HT-29 (cell line): ENCODE measurements at places on chromosomes 2 and 18.

GRCh38 chr2:103265521-103265920 is 503.7 kb downstream of the TMEM182 start:
- no peak for DNase-seq

DNA sequence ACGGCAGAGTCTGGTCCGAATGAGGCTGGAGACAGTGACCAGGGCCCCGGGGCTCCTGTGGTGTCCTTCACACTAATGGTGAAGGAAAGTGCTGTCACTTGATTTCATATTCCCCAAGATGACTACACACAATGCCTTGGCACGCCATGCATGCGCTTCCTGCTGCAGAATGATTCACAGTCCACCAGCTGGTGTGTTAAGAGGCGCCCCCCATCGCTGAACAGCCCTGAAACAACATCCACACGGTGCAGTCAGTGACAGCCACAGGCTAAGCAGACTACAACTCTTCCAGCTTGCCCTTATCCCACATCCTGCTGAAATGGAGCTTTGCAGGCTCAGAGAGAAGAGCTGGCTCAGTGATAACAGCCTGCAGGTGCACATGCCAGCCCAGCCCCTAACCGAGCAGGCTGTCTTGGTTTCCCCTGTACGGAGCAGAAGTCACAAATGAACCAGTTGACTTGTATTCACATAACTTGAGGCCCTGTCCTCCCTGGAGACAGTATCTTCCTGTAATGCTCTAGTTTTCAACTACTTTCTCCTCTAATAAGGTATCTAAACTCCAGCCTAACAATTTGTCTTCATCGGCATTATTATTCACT is 24.3 kb upstream of the CDH20 start:
- no peak for DNase-seq

GRCh38 chr2:117832905-117833613 is 18.6 kb downstream of the DDX18 start:
- peak; percentile 6 for DNase-seq

DNA sequence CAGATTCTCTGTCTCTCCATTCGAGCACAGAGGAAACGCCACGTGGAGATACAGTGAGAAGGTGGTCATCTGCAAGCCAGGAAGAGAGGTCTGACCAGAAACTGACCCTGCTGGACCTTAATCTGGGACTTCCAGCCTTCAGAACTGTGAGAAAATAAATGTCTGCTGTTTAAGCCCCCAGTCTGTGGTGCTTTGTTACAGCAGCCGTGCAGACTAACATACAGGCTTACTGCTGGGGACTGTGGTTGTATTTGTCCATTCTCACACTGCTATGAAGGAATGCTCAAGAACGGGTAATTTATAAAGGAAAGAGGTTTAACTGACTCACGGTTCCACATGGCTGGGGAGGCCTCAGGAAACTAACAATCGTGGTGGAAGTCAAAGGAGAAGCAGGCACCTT is 432.7 kb downstream of the IRS1 start:
- no peak for DNase-seq

DNA sequence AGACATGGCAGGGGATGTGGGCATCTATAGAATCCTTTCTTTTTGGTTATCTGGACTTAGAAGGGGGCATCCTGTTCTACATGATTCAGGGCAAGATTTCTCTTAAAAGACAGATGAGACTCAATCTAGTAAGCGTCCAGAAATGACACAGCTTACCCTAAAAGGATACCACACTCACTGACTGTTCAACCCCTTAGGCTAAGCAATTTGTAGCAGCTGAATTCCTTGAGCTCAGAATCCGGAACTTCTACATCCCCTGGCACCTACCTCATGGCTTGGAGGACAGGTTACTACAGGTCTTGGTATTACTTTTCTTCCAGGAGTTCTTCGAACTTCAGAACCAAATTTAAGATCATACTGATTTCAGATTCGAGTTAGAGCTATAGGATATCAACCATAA is 138.4 kb downstream of the LAMA3 start:
- DNase-seq, result no peak

- no peak for DNase-seq
Measured at GRCh38 chr18:29711932-29712331, 1330.6 kb downstream of the DSC3 start.

DNA sequence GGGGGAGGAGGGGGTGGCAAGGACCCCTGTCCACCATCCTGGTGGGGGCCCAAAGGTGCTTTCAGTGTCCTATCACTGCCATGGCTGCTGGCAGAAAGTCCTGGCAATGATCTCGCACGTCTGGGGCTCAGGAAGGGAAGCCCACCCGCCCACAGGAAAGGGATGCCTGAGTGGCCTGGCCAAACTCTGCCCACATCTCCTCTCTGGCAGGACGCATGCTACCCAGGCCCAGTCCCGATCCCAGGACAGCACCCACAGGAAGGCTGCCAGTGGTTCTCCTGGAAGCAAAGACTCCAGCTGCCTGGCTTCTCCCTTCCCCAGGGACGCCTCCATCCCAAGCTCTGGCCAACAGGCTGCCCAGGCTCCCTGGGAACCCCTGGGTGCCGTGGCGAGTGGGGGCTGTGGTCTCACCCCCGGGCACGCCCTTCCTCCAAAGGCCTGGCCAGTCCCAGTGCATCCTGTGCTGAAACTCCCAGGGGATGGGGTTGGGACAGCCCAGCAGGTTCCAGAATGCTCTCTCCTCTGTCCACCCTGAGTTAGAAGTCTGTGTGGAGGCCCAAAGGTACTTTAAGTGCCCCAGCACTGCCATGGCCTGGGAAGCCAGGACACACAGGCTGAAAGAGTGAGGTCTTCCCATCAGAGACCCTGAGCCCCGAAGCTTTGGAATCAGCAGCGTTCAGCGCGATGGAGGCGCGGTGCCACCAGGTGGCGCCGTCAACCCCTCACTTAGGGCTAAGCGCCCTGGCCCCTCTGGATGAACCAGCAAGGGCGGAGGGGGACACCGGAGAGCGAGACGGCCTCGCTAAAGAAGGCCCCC is 29.8 kb upstream of the TAF1B start:
- DNase-seq, result peak; percentile 76

- no peak for DNase-seq
Measured at GRCh38 chr18:79395761-79396404, at the start of gene NFATC1. NFATC1 (plus strand) TSS chr18:79395930; CDS start chr18:79396225, 295 bp downstream.

GRCh38 chr2:53087262-53087873 is 680.2 kb upstream of the CHAC2 start:
- no peak for DNase-seq

GRCh38 chr2:106983305-106983704 is 97.3 kb upstream of the ST6GAL2 start:
- DNase-seq, result no peak

- no peak for DNase-seq
Measured at GRCh38 chr18:22349317-22349898, 68.3 kb downstream of the CTAGE1 start.

- DNase-seq, result no peak
Measured at GRCh38 chr2:10229462-10230099, 73.1 kb upstream of the HPCAL1 start.

- DNase-seq, result no peak
Measured at GRCh38 chr18:22814329-22814703, 118.8 kb upstream of the RBBP8 start.

DNA sequence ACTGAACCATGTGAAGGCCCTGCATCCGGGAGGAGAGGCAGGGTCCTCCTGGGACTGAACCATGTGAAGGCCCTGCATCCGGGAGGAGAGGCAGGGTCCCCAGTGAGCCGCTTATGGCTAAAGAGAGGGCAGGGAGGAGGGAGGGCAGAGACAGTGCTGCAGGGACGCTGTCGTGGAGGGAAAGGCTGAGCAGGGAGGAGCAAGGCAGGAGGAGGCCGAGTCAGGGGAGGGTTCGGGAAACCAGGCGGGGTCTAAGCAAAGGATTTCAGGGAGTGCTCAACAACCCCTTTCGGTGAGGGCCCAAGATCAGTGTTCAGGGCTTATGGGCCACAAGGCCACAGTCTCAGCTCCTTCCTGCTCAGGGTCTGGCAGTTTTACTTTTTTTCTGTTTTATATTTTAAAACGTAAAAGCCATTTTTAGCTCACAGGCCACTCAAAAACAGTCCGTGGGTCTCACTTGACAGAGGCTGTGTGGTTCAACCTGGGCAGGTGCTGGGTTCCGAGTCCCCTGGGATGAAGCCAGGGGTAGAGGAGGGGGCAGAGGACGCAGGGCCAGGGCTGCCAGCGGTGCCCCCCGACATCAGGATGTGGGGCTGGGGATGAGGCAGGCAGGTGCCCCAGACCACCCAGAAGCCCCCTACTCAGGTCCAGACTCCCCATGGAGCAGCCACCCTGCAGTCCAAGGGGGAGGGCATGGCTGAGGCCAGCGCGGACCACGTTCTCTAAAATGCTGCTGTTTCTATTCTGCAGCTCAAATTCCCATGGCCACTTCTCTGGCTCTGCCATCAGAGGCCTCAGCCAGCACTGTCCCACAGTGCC is 5.2 kb downstream of the TMEM18 start:
- DNase-seq, result no peak

DNA sequence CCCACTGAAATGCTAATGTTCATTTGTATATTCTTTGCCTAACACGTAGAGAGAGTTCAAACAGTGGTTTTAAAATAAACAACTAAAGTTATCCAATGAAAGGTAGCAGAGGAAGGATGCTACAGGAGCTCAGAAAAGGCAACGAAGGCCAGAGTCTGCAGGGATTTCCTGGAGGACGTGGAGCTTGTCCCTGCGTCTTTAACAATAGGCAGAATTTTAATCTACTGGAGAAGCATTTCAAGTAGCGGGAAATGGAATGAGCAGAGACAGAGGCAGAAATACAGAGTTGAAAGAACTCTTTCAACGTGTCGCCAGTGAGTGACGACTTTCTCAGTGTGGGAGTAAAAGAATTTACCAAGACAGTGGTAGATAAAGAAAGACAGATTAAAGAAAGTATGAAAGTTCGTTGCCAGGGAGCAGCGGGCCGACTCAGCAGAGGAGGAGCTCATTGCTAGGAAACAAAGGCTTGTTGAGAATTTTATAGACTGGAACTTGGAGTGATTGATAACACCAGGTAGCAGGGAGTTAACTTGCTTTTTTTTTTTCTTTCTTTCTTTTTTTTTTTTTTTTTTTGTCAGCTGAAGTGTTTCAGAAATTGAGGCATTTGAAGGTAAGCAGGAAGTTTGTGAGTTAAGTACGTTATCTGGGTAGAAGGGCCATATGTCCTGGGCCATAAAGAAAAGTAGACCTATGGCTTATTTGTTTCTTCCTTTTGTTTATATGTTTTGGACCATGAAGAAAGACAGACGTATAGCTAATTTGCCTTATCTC is 625 bp upstream of the NBAS start:
- DNase-seq, result peak; percentile 58

- DNase-seq, result no peak
Measured at GRCh38 chr2:11674983-11675382, 5.0 kb upstream of the NTSR2 start.

DNA sequence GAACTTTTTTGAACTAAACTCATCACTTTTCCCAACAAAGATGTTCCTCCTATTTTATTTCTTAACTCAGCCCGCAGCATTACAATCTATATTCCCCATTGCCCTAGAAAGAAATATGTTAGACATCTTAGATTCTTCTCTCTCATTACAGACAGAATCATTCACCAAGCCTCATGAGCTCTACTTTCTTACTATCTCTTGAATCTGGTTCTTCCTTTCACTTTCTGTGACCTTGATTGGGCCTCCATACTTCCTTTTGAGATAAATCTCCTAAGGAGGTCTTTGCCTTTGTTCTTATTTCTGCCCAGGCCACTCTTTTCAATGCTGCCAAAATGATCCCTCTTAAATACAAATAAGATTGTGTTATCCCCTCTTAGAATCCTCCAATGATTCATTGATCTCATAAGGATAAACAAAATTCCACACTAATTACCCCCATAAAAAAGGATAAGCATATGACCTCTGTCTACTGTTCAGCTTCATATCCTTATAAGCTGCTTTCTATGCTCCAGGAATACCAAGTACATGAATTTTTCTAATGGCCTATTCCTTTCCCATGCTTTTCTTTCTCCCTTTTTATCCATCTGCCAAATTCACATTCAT is 400.0 kb downstream of the ARHGAP15 start:
- DNase-seq, result no peak

- no peak for DNase-seq
Measured at GRCh38 chr18:42068030-42068429, 113.0 kb downstream of the PIK3C3 start.

GRCh38 chr2:9751831-9752230 is 91.4 kb upstream of the TAF1B start:
- no peak for DNase-seq

DNA sequence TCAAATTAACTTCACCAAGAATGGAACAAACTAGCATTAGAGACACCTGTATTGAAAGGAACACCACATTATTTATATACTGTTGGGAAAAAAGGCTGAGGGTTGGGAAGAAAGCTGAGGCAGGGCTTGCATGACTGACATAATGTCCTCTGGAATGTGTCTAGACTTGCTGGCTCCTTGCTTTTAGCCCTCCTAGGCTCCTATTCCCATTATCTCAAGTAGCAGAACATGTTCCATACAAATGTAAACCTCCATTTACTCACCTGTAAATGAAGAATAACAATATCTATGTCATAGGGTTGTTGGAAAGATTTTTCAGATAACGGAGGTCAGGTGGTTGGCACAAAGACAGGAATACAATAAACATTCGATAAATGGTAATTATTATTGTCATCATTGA is 976 bp upstream of the ACADL start:
- no peak for DNase-seq

DNA sequence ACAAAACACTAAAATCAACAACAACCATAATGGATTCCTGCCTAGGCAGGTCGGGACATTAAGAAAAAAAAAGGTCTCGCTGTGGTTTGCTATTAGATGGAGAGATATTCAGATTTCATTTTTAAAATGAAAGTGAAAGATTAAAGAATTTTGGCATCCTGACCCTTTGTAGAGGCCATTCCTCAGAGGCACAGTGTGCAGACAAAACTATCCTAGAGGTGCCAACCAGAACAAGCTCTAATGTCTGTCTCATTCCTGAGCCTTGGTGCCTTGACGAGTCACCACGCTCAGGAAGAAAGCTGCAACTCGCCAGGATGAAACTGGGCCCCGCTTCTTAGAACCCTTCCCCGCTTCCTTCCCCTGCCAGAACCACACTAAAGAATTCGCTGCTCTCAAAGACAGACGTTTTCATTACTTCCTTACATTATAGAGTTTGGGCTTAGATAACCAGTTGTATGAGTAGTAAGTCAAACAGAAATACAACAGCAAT is 156.0 kb downstream of the TGIF1 start:
- peak; percentile 76 for DNase-seq

GRCh38 chr2:36044411-36044810 is 311.2 kb upstream of the CRIM1 start:
- no peak for DNase-seq

DNA sequence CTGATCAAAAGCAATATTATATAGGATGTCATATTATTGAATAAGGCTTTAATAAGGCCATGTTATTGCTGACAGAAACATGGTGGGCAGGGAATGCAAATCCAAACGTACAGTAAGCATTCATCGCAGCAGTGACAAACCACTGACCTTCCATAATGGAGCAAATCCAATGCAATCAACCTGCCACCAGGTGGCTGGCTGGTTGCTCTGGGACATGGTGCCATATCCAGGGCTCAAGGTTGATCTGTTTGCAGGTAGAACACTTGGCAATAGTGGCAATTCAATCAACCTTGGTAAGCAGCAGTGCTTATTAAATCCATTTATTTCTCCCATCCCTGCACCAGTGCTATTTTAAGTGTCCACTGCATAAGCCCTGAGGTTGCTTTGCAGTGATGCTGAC is 75.4 kb downstream of the CERKL start:
- DNase-seq, result peak; percentile 45

GRCh38 chr2:204183608-204184007 is 247.0 kb downstream of the ICOS start:
- no peak for DNase-seq
